Stimulated activated CD8-positive, alpha-beta memory T cell treated with anti-CD3 and anti-CD28 coated beads, Interleukin-2, amount 100 ng/mL, for 48 hours (primary cell): ENCODE measurements at places on chromosomes 5 and 9.

- DNase-seq: no peak
These were observed 229.1 kb downstream of the SEC61B start for GRCh38 chr9:99451112-99451606.

GRCh38 chr5:78808380-78808779 is 159.8 kb upstream of the LHFPL2 start:
- DNase-seq: no peak

- DNase-seq: no peak
These were observed 188.4 kb upstream of the NR4A3 start for GRCh38 chr9:99633265-99633664.

DNA sequence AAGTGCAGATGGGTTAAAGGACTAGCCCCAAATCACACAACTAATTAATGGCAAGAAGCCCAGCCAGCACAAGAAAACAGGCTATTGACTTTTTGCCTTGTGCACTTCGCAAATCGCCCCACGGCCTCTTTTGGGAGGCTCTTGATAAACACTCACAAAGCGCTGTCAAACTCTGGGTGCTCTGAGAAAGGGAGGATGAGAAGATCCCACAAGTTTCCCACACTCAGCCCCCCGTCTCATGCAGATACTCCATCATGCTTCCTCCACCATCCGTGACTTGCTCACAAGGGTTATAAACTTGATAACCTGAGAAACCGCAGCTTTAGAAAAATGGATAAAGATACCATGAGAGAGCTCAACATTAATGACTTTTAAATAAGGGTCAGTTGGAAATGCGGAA is 219.7 kb downstream of the EBF1 start:
- DNase-seq: no peak

DNA sequence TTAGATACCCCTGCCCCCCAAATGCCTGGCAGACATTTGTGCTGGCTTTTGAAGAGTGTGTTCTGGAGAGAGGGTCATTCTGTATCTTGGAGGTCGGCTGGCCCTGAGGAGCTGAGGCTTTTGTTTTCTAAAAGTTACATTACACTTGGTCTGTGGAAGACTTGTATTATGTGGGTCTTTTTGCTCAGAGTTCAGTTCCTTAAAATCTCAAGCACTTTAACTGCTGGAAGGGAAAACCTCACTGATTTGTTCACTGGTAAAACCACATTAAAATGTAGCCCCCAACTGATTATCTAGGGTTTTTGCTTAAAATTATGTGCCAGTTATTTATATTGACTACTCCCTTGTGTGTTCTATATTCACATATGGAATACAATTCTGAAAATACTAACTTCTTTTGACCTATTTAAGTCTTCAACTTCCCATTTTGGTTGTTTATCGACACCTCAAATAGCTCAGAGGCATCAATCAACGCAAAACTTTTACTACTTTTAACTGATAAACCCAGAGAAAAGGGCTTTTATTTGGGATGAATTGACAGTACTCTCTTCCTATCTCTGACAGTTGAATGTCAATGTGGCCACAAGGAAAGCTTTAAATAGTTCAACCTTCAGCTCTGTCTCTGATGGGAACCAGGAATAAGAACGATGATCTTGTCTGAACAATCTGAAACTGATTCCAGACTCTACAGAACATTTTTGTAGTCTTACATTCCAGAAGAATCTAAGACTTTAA is 54.0 kb upstream of the MAP3K1 start:
- no peak for DNase-seq

DNA sequence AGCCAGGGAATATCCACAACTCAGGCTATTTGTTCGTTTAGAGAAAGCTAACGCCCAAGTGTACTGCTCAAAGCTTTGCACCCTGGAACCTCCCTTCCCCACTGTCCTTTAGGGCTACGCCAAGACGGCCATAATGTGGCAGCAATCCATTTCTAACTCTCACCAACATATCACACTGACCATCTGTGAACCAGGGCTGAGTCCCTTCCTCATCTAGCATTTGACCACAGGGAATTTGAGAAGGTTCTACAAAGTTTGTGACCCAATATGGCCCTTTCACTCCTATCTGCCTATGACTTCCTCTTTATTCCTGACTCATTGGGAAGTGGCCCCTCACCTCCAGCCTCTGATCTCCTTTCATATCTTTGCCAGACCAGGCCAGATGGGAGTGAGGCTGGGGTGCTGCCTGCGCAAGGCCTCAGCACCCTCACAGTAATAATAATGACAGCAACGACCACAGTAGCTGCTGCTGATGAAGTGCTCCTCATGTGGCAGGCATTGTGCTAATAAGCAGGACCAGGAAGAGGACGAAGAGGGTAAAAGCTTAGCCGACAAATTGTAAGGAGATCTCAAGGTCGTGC is 9.3 kb upstream of the ARAP3 start:
- DNase-seq: no peak

DNA sequence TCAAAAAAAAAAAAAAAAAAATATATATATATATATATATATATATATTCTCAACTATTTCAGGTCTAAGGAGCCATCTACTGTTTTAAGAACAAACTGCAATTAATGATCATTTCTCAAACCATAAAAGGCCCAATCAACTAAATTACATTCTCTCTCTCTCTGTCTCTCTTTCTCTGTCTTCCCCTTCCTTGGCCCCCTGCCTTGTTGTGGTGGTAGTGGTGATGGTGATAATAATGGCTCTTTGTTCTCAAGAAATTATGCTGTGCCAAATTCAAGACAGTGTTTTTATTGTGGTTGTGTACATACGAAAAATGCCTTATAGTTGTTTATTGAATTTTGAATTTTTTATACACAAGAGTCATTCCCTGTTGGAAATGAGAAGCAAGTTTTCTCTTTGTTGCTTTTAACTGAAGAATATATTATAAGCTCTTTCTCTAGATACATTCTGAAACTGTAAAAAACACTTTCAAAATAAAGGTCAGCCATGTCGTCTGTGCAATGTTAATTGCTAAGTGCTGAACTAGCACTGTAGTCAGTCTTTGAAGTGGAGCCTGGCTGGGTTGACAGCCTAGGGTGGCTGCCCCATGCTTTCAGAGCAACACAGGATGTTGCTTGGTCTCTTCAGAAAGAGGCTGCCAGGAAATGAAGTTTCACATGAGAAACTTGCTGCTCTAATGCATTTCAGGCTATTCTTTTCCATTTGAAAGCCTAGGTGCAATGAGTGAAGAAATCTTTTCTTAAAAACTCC is 96.0 kb downstream of the HINT1 start:
- DNase-seq: peak; percentile 21

GRCh38 chr9:130145658-130146057 is 26.5 kb upstream of the NCS1 start:
- no peak for DNase-seq

DNA sequence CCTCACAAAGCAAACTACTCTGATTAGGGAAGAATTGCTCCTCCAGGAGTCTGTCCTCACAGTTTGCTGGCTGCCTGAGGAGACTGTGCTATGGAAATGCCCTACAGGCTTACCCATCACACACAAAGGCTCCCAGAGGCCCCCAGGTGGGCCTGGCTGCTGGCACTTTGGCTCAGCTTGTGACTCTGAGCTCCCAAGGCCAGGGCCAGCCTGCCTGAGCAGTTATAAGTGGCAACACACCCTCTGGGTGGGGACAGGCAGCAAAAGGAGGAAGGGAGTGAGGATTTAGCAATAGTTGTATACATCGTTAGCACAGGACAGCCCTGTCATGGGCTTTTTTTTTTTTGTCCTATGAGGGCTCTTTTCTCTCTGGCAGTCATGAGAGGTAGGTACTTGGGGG is 103.5 kb downstream of the DAPK1 start:
- DNase-seq: no peak

GRCh38 chr9:18623221-18624079 is 149.5 kb downstream of the ADAMTSL1 start:
- no peak for DNase-seq
